ENCODE measurements at places on chromosomes 5 and 9.

DNA sequence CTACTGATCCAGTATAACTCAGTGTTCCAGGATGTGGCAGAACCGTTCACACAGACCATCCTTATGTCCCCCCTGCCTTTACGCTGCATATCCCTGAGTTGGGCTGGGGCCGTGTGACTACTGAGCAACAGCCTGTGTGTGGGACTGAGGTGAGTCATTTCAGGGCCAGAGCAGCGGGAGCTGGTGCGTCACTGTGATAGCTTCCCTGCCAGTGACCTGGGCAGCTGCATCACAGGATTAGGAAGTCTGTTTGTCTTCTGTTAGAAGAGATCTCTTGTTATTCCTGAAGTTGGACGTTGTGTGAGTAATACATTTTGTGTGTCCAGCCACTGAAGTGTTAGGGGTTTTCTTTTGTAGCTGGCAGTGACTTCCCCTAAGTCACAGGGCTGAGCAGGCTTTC, 35.6 kb downstream of the TPPP start:
- no peaks in the 10 kb centered on the region for H3K27me3 ChIP-seq
- H3K4me1 ChIP-seq, result no peaks in the 10 kb centered on the region
- no peak overlapping the region for H3K4me3 ChIP-seq

DNA sequence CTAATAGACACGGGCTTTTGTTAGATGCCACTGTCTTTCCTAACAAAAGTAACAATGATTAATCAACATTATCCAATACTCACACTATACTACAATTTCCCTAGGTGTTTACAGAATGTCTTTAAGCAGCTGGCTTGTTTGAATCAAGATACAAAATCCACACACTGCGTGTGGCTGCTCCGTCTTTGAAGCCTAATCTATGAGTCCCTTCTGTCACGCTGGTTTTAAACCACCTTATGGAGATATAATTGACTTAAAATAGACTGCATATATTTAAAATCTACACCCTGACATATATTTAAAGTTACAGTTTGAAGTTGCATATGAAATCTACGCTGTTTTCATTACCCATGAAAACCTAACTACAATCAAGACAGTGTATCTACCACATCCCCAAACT, 73.9 kb upstream of the TBC1D9B start:
- peaks cover 7% of the 10 kb centered on the region for H3K4me1 ChIP-seq
- H3K36me3 ChIP-seq, result peaks cover 35% of the 10 kb centered on the region
- no peak for DNase-seq
- H3K27ac ChIP-seq, result no peak overlapping the region
- H3K27me3 ChIP-seq, result no peaks in the 10 kb centered on the region

GRCh38 chr5:169827769-169828168, 152.5 kb downstream of the INSYN2B start:
- H3K36me3 ChIP-seq, result no peaks in the 10 kb centered on the region
- H3K27ac ChIP-seq, result no peak overlapping the region
- no peaks in the 10 kb centered on the region for H3K4me1 ChIP-seq
- no peak overlapping the region for H3K4me3 ChIP-seq
- H3K27me3 ChIP-seq, result no peaks in the 10 kb centered on the region

DNA sequence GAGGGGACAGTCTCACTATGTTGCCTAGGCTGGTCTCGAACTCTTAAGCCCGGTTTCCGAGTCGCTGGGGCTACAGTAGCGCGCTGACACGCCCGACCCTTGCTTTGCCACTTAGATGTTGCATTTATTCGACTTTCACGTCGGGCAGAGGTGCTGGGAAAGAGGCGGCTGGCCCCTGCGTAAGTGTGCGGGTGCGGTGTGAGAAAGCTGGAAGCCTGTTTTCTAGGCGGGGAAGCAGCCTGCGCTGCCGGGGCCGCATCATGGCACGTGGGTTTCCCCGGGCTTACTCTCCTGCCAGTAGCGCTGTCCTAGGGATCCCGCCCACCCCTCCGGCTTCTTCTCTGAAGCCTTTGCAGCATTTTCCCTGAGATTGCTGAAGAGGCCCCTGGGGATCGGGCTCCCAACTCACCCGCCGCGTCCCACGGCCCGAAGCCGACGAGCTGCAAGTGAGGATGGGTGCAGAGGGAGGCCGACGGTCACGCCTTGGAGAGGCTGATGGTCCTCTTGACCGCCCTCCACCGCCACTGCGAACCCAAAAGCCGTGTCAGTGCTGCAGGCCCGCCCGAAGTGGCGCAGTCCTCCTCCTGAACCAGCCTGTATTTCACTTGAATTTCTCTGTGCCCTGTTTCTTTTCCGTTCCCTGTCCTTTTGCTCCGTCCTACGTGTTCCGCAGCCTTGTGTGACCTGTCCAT, 5.8 kb upstream of the TRIM41 start:
- H3K4me1 ChIP-seq, result peaks cover 46% of the 10 kb centered on the region
- peak overlapping the region; percentile 76 for H3K27ac ChIP-seq
- H3K36me3 ChIP-seq, result no peaks in the 10 kb centered on the region
- no peaks in the 10 kb centered on the region for H3K27me3 ChIP-seq

DNA sequence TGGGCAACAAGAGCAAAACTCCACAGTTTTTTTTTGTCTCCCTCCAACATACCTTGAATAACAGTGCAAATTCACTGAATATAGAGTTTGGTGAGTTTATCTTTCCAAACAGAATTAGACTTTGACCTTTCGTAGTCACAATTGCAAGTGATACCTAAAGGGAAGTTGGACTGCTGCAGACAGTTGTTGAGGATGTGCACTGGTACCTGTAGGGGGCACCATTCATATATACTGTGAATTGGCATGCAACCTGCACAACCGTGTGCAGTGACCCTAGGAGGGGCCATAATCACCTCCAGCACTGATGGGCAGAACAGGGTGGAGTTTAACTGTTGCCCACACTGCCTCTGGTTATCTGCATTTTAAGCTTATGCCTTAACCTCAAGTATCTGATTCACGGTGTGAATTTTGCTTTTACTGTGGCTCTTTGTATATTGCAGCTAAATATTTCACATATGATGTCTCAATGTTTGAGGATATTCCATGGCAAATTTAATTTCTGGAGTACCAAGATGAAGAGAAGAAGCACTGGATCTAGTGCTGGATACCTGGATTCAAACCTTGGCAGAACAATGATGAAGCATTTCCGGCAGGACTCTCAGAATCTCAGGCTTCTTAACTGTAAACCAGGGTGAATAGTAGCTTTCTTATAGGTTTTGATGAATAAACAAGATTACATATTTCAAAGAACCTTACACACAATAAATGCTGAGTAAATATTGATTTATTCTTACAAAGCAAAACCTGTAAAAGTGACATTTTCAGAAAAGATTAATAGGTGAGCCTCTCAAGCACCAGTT, 144.3 kb downstream of the ACTBL2 start:
- H3K27me3 ChIP-seq, result no peaks in the 10 kb centered on the region
- no peaks in the 10 kb centered on the region for H3K4me1 ChIP-seq
- no peak for DNase-seq
- H3K36me3 ChIP-seq, result no peaks in the 10 kb centered on the region

DNA sequence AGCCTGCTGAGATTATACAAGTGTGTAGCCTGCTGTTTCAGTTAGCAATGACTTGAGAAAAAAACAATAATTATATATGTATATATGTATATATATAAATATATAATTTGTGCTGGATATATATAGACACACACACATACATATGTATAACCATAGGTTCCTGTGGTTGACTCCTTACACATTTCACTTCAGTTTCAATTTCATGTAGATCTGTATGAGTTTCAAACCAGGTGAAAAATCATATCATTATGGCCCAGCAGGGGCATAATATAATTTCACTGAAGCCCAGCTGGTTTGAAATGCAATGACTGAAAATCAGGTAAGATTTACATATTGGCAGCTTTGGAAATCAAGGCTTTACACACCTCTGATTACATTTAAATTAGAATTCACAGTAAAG, 690.4 kb upstream of the CDH18 start:
- DNase-seq, result no peak
- H3K27me3 ChIP-seq, result no peaks in the 10 kb centered on the region
- H3K4me3 ChIP-seq, result no peak overlapping the region
- no peaks in the 10 kb centered on the region for H3K36me3 ChIP-seq

GRCh38 chr5:14603141-14603540, 21.5 kb downstream of the OTULINL start:
- no peak overlapping the region for H3K4me3 ChIP-seq
- H3K27ac ChIP-seq, result no peak overlapping the region
- peaks cover 8% of the 10 kb centered on the region for H3K4me1 ChIP-seq

- H3K27me3 ChIP-seq, result no peaks in the 10 kb centered on the region
- peaks cover 4% of the 10 kb centered on the region for H3K36me3 ChIP-seq
- no peak overlapping the region for H3K4me3 ChIP-seq
- no peak for DNase-seq
- peaks cover 74% of the 10 kb centered on the region for H3K4me1 ChIP-seq
- H3K27ac ChIP-seq, result peak overlapping the region; percentile 47
Measured at GRCh38 chr9:110058304-110058953, 149.5 kb downstream of the C9orf152 start.

GRCh38 chr5:74140409-74140808, 500.1 kb downstream of the ENC1 start:
- no peak overlapping the region for H3K27ac ChIP-seq
- H3K4me3 ChIP-seq, result no peak overlapping the region
- DNase-seq, result no peak
- H3K27me3 ChIP-seq, result no peaks in the 10 kb centered on the region
- H3K36me3 ChIP-seq, result no peaks in the 10 kb centered on the region

GRCh38 chr9:132539096-132539495, 43.3 kb upstream of the BARHL1 start:
- no peak for DNase-seq
- no peak overlapping the region for H3K4me3 ChIP-seq
- H3K4me1 ChIP-seq, result no peaks in the 10 kb centered on the region
- no peaks in the 10 kb centered on the region for H3K36me3 ChIP-seq

GRCh38 chr9:88476491-88477271, 58.3 kb upstream of the NXNL2 start:
- no peaks in the 10 kb centered on the region for H3K27me3 ChIP-seq
- peaks cover 18% of the 10 kb centered on the region for H3K4me1 ChIP-seq
- H3K36me3 ChIP-seq, result peaks cover 26% of the 10 kb centered on the region
- no peak overlapping the region for H3K27ac ChIP-seq

DNA sequence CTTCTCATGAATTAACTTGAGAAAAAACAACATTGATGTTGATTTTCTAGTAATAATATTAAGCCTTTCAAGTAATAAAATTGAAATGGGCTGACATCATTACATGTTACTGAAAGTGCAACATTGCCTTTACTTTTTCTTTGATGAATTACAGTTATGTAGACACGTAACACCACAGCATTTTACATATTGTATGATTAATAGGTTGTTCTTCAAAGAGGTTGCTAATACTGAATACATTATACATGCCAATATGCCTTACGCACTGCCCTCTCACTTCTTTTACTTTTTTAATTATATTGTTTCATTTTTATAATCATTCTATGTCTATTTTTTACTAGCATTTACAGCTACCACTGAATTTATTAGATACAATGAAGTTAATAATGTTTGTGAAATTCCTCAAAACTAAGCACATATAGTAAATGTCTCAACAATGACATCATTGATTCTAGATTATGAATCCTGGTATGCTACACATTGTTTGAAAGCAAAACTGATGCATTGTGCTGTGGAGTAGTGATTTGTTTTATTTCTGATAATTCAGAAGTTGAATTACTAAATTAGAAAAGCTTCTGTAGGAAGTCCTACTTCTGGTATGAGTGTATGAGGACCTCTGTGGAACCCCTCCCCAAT, 464.4 kb upstream of the IZUMO3 start:
- no peak overlapping the region for H3K27ac ChIP-seq
- no peaks in the 10 kb centered on the region for H3K4me1 ChIP-seq
- no peak for DNase-seq
- H3K4me3 ChIP-seq, result no peak overlapping the region
- H3K27me3 ChIP-seq, result no peaks in the 10 kb centered on the region
- H3K36me3 ChIP-seq, result no peaks in the 10 kb centered on the region

DNA sequence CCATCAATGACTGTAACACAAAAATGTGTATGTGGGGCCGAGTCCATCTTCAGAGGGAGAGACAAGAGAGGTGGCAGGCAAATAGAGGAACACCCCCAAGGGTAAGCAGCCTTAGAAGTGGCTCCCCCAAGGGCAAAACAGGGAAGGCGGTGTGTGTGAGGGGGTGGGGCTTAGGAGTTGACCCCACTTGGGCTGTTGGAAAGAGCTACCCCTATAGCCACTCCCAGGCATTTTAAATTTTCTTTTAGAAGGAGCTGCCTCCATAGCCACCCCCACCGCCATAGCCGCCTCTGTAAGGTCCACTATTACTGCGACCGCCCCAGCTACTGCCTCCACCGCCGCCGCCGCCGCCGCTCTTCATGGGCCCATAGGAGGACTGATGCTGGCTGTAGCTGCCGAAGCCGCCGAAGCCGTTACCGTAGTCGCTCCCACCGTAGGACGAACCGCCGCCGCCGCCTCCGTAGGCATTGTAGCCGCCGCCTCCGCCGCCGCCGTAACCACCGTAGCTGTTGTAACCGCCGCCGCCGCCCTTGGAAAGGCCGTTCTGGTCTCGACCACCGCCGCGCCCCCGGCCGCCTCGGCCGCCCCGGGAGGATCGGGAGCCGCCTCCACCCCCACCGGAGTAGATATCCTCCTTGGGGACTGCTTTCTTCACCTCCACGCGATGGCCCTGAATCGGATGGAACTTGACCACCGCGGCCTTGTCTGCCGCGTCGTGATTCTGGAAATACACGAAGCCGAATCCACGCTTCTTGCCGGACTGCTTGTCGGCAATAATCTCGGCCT, 1.1 kb downstream of the HNRNPA0 start:
- H3K36me3 ChIP-seq, result no peaks in the 10 kb centered on the region
- peaks cover 68% of the 10 kb centered on the region for H3K4me1 ChIP-seq
- peak overlapping the region; percentile 85 for H3K4me3 ChIP-seq
- peak; percentile 32 for DNase-seq
- peak overlapping the region; percentile 95 for H3K27ac ChIP-seq

DNA sequence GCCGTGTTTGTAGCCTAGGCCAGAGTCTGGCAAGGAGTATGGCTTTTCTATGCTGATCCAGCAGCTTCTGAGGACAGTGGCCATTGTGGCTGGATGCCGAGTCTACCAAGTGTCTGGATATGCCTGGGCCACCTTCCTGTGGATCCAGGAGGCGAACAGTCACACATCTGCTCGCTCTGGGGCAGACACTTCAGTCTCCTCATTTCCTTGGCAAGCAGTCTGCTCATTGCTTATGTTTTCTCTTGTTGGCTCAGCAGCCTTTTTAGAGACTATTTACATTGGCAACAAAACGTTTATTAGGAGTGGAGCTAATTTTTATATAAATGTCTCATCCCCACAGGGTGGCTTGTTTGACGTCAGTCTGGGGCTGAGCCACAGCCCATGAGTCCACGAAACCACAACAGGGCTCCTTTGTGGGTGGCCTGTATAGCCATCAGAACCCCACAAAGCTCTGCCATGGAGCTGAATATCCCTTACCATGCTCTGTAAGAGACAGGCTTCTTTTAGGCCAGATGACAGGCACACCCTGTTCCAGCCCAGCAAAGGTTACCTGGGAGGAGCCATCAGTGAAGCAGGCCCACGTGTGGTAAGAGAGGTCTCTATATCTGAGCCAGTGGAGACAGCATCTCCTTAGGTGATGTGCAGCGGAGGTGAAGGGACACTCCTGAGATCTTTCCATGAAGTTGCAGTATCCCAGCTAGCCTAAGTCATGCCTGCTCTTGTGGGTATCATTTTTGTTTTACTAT, 221.7 kb downstream of the DIRAS2 start:
- H3K27me3 ChIP-seq, result peaks cover 30% of the 10 kb centered on the region
- no peak for DNase-seq
- no peak overlapping the region for H3K27ac ChIP-seq
